ENCODE measurements at places on chromosomes 16 and 17.

GRCh38 chr17:79833110-79833450 is 6.2 kb downstream of the CBX4 start:
- no peak for DNase-seq

GRCh38 chr16:19294156-19294649 is 8.7 kb downstream of the CLEC19A start:
- DNase-seq, result peak; percentile 83

DNA sequence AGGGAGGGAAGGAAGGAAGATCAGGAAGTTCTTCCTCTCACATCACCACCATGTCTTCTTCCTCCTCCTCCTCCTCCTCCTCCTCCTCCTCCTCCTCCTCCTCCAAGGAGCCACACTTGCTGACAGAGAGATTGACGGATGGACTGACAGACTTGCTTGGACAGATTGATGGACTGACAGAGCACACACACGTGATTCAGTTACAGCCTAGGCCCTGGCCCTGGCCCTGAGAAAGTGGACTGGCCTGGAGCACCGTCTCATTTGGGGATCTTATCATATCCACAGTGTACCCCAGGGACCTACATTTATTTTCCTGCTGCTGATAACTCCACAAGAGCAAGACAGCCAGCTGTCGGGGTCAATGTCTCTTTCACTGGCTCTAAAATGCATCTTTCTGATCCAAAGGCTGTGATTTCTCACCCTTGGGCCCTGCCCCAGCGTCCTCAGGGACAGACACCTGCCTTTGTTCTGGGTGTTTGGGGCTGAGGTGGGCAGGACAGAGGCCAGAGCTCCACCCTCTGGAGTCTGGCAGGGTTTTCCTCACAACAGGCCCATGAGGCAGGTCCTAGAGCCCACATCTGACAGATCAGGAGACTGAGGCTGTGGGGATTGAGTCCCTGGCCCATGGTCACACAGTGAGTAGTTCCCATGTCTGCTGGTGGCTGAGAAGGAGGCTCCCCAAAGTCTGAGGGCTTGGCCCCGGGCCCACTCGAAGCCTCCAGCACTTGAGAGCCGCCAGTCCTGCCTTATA is 2.3 kb upstream of the P2RX1 start:
- DNase-seq, result no peak

DNA sequence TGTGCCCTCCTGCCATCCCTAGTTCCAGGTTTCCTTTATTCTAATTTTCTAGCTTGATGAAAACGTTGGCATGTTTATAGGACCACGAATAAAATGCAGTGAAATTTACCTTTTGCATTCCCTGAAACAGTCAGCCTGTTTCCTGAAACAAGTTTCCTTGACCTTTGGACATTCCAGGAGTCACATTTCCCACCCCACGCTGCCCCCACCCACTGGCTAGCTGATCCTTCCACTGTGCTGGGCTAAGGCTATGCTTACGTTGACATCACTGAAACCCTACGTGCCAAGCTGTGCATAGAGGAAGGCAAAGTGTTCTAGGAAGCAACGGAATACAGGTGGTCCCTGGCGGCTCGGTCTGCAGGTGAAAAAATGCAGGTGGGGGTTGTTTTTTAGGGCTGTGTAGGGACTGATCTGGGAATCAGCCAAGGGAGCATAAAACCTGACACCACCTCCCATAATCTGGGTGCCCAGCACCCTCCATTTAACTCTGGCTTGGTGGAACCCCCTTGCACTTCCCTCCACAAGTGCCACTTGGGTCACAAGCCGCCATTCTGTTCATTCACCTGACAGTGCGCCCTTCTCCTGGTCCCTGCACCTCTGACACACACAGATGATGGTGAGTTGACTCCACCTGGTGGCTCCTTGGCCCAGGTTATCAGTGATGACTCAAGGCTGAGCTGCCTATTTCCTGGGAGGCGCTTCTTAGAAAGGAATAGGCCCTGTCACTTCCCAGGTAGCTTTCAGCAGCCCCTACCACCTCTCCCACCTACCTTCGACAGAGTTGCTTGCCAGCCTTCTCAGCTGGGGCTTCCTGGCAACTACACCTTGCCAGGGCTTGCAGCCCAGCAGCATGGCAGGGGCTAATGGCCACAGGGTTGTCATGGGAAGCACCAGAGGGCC is 83.7 kb downstream of the N4BP1 start:
- DNase-seq, result peak; percentile 49

GRCh38 chr17:32311028-32311536 is 30.9 kb downstream of the C17orf75 start:
- peak; percentile 53 for DNase-seq

- no peak for DNase-seq
These were observed 202.3 kb downstream of the RAB11FIP4 start for GRCh38 chr17:31593806-31594205.

- no peak for DNase-seq
These were observed 29.9 kb upstream of the WFIKKN2 start for GRCh38 chr17:50805486-50805885.

DNA sequence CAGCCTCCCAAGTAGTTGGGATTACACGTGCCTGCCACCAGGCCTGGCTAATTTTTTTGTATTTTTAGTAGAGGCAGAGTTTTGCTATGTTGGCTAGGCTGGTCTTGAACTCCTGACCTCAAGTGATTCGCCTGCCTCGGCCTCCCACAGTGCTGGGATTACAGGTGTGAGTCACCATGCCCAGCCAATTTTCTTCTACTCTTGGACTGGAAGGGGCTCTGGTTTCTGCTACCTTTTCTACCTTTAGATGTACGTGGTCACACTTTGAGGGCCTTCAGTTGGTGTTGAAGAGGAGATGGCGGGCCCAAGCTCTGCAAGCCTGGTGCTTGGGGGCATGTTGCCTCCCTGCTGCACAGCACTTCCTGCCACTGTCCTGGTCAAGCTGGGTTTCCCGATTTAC is 173.6 kb downstream of the PRKCA start:
- no peak for DNase-seq

DNA sequence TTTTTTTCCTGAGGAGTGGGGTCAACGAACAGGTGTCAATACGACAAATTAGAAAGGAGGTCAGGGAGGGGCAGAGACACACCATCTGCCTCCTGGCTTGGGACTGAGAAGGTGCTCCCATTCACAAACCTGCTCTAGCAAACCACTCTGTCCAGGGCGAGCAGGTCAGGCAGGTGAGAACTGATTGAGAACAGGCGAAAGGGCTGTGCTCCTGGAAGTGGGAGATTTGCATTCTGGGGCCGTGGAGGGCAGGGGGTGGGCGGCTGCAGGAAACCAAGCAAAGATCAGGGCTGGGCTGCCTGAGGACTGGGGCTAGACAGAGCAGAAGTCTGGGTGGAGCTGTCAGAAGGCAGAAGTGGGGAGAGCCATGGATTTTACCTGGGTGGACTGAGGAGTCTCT is 98.9 kb upstream of the NLRP1 start:
- DNase-seq, result no peak

DNA sequence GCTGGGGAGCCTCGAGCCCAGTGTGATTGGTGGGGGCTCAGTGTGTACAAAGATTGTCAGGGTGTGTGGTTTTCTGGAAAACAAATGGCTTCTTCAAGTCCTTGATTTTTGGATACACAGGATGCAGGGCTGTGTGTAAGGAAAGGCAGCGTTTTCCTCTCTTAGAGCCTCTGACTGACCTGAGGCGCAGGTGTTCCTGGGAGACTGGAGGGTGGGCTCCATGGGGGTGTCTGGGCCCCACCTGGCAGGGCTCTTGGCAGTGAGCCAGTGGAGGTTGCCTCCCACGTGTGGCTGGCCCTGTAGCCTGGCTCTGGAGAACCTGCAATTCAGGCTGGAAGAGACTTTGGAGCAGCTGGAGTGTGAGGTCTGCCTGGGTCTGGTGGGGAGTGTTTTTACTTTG is 5.0 kb downstream of the FOXK2 start:
- DNase-seq, result peak; percentile 77

GRCh38 chr17:71438631-71439146 is 682.1 kb upstream of the SOX9 start:
- DNase-seq, result peak; percentile 96

DNA sequence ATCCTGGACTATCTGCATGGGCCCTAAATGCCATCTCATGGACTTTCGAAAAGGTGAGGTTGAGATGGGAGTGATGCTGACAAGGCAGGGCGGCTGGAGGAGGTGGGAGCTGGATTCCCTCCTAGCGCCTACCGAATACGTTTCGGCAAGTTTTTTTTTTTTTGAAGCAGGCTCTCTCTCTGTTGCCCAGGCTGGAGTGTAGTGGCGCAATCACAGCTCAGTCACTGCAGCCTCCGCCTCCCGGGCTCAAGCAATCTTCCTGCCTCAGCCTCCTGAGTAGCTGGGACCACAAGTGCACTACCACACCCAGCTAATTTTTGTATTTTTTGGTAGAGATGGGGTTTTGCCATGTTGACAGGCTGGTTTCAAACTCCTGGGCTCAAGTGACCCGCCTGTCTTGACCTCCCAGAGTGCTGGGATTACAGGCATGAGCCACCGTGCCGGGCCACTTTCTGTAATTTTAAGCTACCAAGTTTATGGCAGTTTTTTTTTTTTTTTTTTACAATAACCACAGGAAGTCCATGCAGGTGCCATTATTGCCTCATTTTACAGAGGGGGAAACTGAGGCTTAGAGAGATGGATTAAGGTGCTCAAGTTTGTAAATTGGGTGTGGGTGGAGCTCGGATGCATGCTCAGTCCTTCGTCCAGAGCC is 246.4 kb downstream of the PRKCA start:
- no peak for DNase-seq

DNA sequence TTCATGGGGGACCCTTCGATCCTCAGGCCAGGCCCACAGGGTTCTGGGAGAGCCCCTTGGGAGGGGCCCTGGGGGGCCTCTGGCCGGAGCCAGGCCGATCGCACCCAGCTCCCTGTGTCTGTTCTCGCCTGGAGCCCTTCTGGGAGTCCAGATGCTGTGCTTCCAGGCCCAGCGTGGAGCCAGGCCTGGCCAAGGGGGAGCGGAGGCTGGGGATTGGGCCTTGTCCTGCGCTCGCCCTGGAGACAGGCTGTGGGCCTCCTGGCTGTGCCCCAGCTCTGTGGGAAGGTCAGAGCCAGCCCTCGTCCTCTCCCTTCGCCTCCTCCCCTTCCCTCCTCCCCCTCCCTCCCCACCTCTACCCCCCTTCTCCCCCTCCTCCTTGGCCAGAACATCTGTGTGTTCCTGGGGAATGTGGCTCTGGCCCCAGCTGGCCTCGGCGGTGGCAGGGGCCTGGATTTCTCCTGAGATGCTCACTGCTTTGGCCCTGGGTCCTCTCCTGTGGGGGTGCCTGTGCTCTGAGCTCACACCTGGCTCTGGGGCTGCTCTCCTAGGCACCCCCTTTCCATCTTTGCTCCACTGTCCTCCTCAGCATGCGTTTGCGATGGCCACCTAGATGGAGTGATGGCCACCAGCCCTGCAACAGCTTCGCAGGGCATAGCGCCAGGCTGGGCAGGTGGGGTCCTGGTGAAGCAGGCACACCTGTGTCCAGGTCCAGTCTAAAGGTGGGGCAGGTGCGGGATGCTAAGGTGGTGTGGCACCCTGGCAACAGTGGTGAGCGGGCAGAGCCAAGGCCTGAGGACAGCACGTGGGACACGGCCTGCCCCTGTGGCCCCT is 90.6 kb upstream of the CIBAR2 start:
- DNase-seq, result peak; percentile 97

- DNase-seq, result no peak
These were observed 33.1 kb downstream of the CHCT1 start for GRCh38 chr17:60455378-60455777.

DNA sequence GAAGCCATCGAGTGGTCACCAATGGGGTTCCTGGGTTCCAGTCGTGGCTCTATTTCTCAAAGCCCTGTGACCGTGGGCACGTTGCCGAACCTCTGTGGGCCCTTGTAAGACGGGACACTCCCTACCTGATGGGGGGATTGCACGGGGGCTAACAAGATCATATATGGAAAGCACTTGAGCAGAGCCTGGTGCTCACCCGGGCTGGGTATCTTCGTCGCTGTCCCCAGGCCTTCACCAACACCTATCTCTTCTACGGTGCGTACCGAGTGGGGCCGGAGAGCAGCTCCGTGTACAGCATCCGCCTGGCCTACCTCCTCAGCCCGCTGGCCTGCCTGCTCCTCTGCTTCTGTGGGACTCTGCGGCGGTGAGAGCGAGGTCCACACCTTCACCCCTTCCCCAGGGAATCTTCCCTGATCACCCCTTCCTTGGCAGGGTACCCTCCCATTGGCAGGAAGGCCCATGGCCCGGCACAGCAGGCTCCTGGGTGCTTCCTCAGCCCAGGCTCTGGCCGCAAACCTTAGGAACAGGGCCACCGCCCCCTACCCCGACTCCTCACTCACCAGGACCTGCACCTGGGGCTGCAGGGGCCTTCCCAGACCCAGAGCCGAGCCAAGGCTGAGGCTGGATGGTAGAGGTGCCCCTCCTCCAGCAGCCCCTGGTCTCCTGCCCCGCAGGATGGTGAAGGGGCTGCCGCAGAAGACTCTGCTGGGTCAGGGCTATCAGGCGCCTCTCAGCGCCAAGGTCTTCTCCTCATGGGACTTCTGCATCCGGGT is 2.8 kb downstream of the TMC8 start:
- no peak for DNase-seq

- peak; percentile 84 for DNase-seq
These were observed 7.4 kb downstream of the KDM6B start for GRCh38 chr17:7841396-7841914.

GRCh38 chr17:40349477-40349894 is 15.1 kb downstream of the GJD3 start:
- no peak for DNase-seq

GRCh38 chr17:67241719-67242341 is 3.2 kb downstream of the HELZ start:
- no peak for DNase-seq

- DNase-seq, result peak; percentile 71
These were observed 261.8 kb downstream of the CDH13 start for GRCh38 chr16:82888591-82889001.

- no peak for DNase-seq
These were observed 55.6 kb downstream of the COTL1 start for GRCh38 chr16:84562174-84562815.

- no peak for DNase-seq
These were observed 61.1 kb downstream of the BANP start for GRCh38 chr16:88012360-88012759.

GRCh38 chr17:18190628-18191235 is 7.1 kb downstream of the ALKBH5 start:
- DNase-seq, result no peak

All from lung (tissue), 17 donors.